ENCODE measurements at places on chromosomes 7 and 10. TPM values are rescaled to one million over a fixed set of nuclear protein-coding genes. Genes with fewer than 3 reads are reported as not detected.

Gene ACTL6B
- total RNA-seq = not detected

Gene RHOBTB1
- total RNA-seq = 29.1 TPM

Gene CTAGE4
- 0.07 TPM for total RNA-seq

Gene ARHGAP12
- total RNA-seq = 22.0 TPM

Gene MKI67
- 16.4 TPM for total RNA-seq

Gene IGFBP3
- 10.2 TPM for total RNA-seq

Gene NCF1
- total RNA-seq = not detected

Gene HTR7
- total RNA-seq = 0.28 TPM

Gene LRGUK
- total RNA-seq = 0.07 TPM

Gene PLEKHS1
- not detected for total RNA-seq

Gene MYL7
- not detected for total RNA-seq

Gene MAT1A
- total RNA-seq = not detected

Gene CHRM2
- total RNA-seq = not detected

Gene NEUROD6
- total RNA-seq = not detected

Gene RBM20
- 0.13 TPM for total RNA-seq

Gene WDR86
- not detected for total RNA-seq

Gene KCNH2
- 0.07 TPM for total RNA-seq

Gene GNG11
- total RNA-seq = 170 TPM

Gene GPRIN2
- total RNA-seq = not detected

Gene ACTR1A
- 228 TPM for total RNA-seq

Gene BHLHA15
- total RNA-seq = 1.8 TPM

Gene NYAP1
- total RNA-seq = 4.2 TPM

Gene MPP7
- 0.07 TPM for total RNA-seq

Gene AKR1C8
- total RNA-seq = not detected

Gene EFCAB10
- not detected for total RNA-seq

Gene FIGNL1
- total RNA-seq = 62.1 TPM

Gene SMKR1
- 0.63 TPM for total RNA-seq

Gene ZFAND2A
- total RNA-seq = 24.7 TPM

Measured in pulmonary artery endothelial cell (primary cell).